ENCODE measurements at places on chromosomes 3 and 15.
A peak's percentile ranks its signal among the peaks of the same experiment; 100 is the strongest.

DNA sequence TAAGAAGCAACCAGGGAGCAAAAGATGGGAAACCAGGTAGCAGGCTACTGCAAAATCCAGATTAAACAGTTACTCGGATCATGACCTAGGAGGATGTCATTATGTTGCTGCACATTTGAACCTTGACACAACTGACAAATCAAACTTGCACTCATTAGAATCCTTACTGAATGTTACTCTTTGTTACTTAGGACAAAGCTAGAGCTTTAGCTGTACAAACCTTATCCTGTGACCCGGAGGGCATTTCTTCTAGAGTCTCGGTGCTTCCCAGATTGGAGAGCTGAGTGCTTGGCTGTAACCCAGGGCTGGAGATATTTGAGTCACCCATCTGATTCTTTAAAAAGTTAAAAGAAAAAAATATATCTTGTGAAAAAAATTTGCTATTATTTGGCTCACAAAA is 43.4 kb downstream of the DCP1A start:
- DNase-seq = no peak

DNA sequence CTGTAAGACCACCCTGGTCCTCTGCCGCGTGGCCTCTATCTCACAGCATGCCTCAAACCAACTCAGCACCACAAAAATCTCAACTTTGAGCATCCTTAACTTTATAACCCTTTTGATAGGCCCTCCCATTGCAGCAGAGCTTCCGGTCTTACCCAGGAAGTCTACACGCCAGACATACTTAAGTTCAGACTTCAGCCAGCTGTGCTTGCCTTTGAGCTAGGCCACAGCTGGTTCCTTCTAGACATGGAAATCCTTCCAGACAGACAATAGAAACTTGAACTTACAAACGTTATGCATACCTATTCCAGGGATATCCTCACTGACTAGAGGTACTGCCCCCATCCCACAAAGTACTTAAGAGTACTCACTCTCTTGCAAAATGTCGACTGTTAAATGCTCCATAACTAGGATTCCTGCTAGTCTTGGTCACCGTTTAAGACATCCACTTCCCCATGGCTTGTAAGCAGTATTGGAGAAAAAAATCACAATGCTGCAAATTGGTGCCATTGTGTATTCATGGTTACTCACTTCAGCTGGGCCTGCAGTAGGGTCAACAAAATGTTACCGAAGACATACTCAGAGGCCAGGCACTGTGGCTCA is 183.5 kb downstream of the TBL1XR1 start:
- DNase-seq = no peak

DNA sequence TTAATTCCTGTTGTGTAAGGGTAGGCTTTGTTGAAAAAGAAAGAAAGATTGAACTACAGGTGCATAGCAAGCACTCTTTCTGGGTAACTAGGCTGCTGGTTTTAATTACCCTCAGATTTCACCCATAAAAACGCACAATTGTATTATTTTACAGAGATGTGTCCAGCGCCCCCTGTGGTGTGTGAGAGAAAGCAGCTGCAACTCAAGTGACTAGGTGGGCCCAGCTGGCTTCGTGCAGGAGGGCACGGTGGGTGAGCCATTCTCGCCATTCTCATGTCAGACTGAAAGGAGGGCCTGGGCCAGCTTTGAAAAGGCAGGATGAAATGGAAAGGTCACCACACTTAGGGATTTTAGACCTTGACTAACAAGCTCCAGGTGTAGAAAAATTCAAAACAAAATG is 122.6 kb downstream of the LRIG1 start:
- peak; percentile 18 for DNase-seq

GRCh38 chr3:107392549-107393165 is 15.4 kb downstream of the CCDC54 start:
- no peak for DNase-seq

GRCh38 chr3:98612996-98613517 is 19.6 kb upstream of the CPOX start:
- no peak for DNase-seq

DNA sequence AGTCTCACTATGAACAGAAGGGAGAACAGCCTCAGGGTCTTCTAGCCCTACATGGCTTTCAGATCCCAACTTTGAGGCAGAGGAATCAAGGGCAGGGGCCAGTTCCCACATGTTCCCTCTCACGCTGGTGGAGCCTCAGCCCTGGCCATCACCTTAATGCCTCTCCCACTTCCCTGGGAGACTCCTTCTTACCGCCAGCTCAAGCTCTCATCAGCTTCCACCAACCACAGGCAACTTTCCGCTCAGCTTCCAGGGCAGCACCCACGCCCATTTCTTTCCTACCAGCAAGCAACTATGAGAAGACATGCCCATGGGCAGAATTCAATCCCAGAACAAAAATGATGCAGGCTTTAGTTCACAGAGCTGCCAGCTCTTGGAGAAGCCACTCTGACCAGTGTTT is 63.5 kb downstream of the RUBCN start:
- no peak for DNase-seq

GRCh38 chr15:74614744-74615507 is 710 bp upstream of the CLK3 start:
- peak; percentile 88 for DNase-seq

DNA sequence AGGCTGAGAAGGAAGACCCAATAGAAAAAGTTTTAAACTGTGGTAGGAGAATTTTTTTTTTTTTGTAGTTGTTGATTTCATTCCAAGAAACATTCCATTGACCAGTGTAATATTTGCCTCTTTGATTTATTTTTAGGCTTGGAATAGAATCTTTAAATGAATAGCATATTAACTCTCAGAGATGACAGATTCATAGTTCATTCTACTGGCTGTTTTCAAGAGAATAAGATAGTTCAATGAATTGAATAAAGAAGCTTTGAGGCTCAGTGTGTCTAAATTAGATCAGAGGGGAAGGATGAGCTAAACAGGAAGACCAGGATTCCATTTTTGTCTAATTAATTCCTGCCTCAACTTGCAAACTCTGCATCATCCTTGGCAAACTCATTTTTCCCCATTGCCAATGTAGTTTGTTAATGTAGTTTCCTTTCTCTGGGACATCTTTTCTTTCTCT is 98.4 kb downstream of the NAALADL2 start:
- DNase-seq = no peak

- no peak for DNase-seq
Measured at GRCh38 chr3:178099862-178100261, 436.4 kb upstream of the KCNMB2 start.

DNA sequence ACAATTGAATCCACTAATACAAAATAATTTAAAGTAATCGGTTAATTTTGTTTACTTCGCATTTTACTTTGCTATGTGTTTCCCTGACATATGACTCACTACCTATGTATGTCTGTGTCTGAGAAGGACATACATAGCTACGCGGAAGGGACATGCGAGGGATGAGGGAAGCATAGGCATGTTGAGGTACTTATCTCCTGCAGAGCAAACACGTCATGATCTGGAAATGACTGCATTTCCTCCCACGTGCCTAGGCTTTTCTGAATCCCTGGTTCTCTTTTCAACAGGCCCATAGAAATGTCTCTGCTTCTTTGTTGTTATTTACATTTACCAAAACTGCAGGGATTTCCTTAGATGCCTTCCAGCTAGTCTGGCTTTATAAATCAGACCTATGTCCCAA is 27.5 kb downstream of the ALCAM start:
- no peak for DNase-seq

- DNase-seq = no peak
Measured at GRCh38 chr3:186502966-186503712, 41.0 kb downstream of the CRYGS start.

GRCh38 chr3:196962108-196962929 is 6.3 kb downstream of the PIGZ start:
- DNase-seq = no peak

Measured in activated CD4-positive, alpha-beta T cell treated with anti-CD3 and anti-CD28 coated beads, Interleukin-10, Interleukin-2, amounts not matched to agents 100 ng/mL and 50 ng/mL, durations not matched to agents 16 hours and 8 hours (primary cell).